ENCODE measurements at places on chromosomes 3 and 15.

GRCh38 chr3:64088408-64089205 is 65.3 kb upstream of the PSMD6 start:
- no peak for DNase-seq

- no peak for DNase-seq
Measured at GRCh38 chr3:139119331-139120025, 74.8 kb upstream of the PRR23C start.

DNA sequence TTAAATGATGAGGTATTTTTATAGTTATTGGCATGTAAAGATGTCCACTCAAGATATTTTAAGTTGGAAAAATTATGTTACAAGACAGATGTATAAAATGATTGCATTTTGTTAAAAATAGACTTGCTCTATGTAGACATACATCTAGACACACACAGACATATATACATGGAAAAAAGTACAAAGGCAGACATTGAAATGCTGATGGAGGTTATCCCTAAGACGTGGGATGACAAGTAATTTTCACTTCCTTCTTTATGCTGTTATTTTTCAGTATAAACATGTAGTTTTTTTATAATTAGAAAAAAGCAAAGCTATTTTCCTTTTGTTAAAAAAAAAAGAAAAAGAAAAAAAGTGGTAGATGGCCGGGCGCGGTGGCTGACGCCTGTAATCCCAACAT is 7.2 kb downstream of the HOMER2 start:
- no peak for DNase-seq

DNA sequence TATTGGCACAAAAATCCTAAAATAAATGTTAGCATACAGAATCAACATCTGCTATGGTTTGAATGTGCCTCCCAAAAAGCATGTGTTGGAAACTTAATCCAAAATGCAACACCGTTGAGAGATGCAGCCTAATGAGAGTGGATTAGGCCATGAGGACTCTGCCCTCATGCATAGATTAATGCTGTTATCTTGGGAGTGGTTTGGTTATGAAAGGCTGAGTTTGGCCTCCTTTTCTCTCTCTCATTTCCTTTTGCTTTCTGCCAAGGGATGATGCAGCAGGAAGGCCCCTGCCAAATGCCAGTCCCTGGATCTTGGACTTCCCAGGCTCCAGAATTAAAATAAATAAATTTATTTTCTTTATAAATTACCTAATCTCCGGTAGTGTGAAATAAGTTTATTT is 49.4 kb downstream of the SYNM start:
- DNase-seq: no peak

DNA sequence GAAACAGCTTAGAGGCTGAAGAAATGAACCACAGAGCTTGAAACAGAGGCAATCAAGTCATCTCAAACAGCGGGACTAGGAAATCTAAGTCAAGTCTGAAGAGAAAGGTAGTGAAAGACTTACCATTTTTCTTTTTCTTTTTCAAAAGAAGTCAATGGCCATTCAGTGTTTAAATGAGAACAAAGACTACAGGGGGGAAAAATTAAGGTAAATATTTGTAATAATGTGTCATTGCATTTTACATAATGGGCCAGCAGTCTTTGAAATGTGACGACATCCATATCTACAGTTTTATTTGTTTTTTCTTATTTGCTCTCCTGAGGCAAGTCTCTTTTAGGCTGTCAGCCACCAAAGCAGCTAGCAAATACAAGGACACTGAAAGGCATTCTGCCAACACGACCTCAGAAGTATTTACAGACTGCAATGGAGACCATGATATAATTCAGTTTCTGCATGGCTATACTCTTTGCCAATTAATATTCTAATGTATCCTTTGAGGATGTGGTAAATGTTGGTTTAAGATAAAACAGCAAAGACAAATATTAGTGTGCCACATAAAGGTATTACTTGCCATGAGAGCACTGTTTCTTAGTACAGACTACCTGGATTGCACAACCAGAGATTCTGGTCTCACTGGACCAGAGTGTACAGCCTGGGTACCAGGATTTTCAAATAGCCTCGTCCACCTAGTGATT is 307.0 kb upstream of the THBS1 start:
- no peak for DNase-seq

- no peak for DNase-seq
Measured at GRCh38 chr15:73965094-73965757, 26.9 kb downstream of the STOML1 start.

DNA sequence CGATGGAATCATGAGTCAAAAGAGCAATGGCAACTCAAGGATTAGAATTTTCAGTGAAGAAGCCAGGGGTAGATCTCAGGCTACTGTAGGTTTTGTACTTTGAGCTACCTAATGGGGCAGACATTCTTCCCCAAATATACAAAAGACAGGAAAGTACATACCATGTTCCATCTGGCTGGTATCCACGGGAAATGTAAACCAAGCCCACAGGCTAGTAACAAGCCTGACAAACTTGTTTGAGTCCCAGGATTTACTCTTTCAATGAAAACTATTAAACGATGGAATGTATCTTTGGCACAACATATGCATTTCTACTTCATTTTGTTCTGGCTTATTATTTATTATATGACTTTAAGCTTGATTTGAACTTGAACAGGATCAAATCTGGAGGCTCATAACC is 44.2 kb upstream of the GOLIM4 start:
- no peak for DNase-seq

GRCh38 chr3:8606701-8607231 is 37.8 kb downstream of the SSUH2 start:
- DNase-seq: no peak

DNA sequence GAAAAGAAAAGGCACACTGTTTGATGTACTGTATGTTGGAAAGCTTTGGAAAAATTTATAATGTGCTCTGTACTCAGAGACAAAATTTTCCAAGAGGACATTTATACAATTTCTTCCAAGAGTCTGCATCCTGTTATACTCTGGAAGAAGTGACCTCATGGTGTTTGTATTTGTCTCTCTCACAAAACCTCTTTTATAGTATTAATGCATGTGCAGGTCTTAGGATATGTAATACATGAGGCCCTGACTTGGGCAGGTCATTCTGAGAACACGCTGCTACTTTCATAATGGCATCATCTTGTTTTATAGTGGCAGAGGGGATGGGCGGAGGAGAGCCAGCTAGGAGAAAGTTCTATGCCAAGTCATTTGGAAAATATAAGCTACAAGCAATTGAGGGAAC is 72.0 kb upstream of the P3H2 start:
- DNase-seq: no peak

DNA sequence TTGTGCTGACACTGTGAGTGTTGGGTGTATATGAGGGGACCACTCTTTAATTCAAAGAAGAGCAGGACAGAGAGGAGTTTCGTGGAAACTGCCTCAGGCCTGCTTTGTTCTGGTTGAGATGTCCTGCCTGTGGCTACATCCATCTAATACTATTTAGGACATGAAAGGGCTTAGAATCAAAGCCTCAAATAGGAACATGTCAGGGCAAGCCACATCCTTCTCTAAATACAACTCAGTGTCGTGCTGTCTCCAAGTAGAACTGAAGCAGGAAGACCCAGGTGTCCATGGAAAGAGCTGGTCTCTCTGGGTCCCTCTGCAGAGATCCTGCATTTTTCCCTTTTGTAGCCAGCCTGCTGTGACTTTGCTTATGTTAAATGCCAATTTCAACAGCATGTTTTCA is 156.2 kb upstream of the UMPS start:
- DNase-seq: no peak

- no peak for DNase-seq
Measured at GRCh38 chr15:93478947-93479346, 389.9 kb upstream of the RGMA start.

GRCh38 chr3:167350245-167350862 is 29.7 kb downstream of the ZBBX start:
- DNase-seq: no peak

DNA sequence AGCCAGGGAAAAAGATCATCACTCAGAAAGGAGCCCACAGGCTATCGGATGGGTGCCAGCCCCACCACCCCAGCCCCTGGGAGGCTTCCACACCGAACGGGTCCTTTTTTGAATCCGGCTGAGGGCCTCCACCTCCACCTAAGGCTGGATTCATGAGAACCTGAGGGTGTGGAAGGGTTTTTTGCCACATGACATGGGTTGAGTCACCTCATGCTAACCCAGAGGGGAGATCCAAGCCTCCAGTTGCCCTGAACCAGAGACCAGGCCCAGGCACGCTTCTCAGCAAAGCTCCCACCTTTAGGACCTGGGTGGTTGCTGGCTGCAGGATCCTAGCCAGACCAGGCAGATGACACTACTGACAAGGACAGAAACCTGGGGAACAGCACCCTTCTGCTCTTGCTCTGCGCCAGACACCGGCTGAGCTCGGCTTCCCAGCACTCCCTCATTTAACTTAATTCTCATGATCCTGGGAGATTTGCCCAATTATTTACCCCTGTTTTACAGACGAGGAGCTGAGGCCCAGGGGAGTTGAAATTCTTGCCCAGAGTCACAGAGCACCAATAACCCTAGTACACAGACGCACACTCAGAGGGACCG is 25.6 kb downstream of the DUSP7 start:
- no peak for DNase-seq

- DNase-seq: no peak
Measured at GRCh38 chr15:53978253-53978906, at the start of gene UNC13C. Gene UNC13C (plus strand): TSS chr15:53978441. CDS start chr15:54012904, 34,463 bp downstream.

GRCh38 chr3:133924041-133924440 is 28.4 kb upstream of the RAB6B start:
- no peak for DNase-seq

- no peak for DNase-seq
Measured at GRCh38 chr3:156978481-156978961, 152.4 kb downstream of the LEKR1 start.

DNA sequence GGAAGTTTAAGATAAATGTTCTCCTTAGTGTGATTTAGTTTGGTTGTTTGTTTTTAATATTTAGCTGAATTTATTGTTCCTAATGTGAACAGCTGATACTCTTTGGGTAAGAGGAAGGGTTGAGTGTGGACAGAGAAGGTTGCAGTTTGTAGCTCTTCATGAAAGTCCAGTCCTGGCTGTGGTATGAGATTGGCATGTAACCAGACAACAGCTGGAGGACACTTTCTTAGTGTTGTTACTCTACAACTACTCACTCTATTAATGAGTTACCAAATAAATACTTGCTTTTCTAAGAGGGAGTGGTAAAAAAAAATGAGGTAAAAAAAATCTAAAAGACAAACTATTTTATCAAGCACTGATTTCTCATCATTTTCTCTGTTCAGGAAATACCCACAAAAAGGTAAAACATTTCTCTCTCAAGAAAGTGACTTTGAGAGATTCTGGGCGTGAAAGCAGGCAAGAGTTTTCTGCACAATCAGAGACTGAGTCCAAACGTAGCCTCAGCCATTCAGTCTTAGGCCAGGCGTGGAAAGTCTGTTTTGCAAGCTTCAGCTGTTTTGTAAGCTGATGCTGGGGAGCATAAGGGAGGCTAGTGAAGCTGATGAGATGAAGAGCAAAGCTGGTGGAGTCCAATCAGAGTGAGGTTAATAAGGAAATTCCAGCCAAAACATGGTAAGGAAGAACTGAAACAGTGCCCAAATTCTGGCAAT is 138.5 kb upstream of the ARPP21 start:
- DNase-seq: no peak

DNA sequence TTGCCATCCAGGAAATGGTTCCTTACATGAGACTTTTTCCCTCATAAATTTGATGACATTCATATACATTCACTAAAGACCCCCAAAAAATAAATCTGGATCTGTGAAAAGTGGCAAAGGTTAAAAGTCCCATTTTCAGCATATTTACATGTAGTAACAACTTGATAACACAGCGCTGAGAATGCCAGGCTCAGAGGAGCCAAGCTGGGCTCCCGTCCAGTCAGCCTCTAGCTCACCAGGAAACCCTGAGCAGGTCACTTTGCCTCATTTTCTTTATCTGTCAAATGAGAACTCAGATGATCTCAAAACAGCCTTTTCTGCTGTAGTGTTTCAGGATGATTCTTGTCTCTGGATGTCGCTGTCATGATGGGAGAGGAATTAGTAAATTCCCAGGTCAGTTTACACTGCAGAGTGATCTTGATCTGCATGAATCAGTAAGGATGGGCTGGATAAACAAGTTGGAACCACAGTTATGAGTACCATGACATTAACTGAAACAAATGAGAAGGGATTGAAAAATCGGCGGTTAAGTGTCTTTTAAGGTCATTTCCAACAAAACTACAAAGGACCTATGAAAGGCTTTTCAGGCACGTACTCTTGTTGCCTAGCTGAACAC is 82.8 kb downstream of the PPARG start:
- DNase-seq: no peak

DNA sequence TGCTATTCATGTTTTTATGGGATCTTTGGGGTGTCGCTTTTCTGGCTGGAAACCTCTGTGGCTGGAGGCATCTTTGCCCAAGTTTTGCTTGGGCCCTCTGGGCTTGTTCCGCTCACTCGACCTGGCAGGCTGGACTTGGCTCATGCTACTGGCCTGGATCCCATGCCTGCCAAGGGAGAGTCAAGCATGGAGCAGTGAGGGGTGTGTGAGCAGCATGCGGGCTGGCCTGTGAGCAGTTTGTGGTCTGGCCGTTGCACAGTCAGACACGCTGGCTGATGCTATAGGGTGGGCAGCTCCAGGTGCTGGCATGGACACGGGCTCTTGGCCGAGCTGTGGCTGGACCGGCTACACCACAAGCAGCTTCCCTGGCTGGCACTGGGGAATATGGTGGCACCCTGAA is 491.1 kb downstream of the AGBL1 start:
- no peak for DNase-seq

GRCh38 chr3:79467721-79468120 is 300.1 kb downstream of the ROBO1 start:
- no peak for DNase-seq

DNA sequence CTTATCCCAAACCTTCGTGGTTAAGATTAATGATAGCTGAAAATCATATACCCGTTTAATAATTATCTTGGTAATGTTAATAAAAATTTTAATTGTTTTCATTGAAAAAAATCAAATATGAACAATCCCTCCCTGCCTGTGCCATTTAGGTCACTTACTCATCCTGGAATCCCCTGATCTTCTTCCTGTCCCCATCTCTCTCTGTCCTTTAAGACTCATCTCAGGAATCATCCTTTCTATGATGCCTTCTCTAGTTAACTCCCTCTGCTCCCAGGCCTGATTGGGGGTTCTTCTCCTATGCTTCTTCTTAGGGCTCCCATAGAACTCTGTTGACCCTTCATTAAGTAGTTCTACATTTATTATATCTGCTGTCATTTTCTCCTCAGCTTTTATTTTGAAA is 91.6 kb downstream of the MBNL1 start:
- no peak for DNase-seq

DNA sequence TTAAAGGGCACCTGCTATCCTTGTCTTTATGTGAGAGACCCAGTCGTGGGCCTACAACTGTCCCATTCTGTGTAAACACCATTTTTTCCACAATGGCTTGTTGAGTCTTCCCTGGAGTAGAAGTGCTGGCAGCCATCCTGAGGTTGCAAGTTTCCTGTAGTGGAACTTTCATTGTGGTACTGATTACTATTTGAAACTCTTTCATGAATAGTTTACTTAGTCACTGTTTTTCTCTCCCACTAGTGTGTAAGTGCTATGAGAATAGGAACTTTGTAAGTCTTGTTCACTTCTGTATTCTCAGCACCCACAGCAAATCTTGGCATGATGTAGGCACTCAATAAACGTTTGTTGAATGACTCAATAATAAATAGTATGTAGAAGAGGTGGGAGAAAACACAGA is 48.6 kb downstream of the RARB start:
- no peak for DNase-seq

Data from stimulated activated CD4-positive, alpha-beta T cell treated with anti-CD3 and anti-CD28 coated beads, Interleukin-1b, Interleukin-23, amount 100 ng/mL, for 24 hours (primary cell).